ENCODE measurements at places on chromosomes 13 and 19. TPM values are rescaled to one million over a fixed set of nuclear protein-coding genes. Genes with fewer than 3 reads are reported as not detected.

The RAD23A gene
- 75.1 TPM for polyA plus RNA-seq

The KIR3DL2 gene
- not detected for polyA plus RNA-seq

The AKT2 gene
- 113 TPM for polyA plus RNA-seq

The SIGLEC5 gene
- polyA plus RNA-seq: not detected

The ZNF132 gene
- 3.2 TPM for polyA plus RNA-seq
